Stimulated activated effector memory CD8-positive, alpha-beta T cell treated with anti-CD3 and anti-CD28 coated beads, Interleukin-12 subunit alpha, Interleukin-12 subunit beta, amount 100 ng/mL, for 72 hours (primary cell): ENCODE measurements at places on chromosomes 4 and X.

GRCh38 chrX:5145957-5146356 is 1082.7 kb downstream of the NLGN4X start:
- no peak for DNase-seq

GRCh38 chrX:109485470-109486340 is 3.8 kb upstream of the GUCY2F start:
- DNase-seq: peak; percentile 18

GRCh38 chrX:10015723-10016518 is 48.8 kb downstream of the CLDN34 start:
- DNase-seq: peak; percentile 55

DNA sequence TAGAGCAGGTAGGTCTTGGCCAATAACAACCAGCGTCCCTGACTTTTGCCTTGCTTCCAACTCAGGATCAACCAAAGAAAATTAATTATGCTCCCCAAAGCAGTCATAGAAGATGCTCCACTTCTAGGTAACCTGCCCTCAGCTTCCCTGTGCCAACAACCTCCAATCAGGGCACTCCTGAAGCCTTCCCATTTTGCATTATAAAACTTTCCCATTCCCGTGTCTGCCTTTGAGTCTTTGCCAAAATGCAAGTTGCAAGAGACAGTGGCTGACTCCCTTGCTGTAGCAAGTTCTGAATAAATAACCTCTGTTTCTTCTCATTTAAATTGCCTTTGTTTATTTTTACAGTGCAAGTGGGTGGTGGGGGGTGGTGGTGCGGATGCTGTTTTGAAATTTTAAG is 418.0 kb downstream of the PACRGL start:
- DNase-seq: no peak

GRCh38 chrX:105870445-105870844 is 48.1 kb downstream of the NRK start:
- no peak for DNase-seq

DNA sequence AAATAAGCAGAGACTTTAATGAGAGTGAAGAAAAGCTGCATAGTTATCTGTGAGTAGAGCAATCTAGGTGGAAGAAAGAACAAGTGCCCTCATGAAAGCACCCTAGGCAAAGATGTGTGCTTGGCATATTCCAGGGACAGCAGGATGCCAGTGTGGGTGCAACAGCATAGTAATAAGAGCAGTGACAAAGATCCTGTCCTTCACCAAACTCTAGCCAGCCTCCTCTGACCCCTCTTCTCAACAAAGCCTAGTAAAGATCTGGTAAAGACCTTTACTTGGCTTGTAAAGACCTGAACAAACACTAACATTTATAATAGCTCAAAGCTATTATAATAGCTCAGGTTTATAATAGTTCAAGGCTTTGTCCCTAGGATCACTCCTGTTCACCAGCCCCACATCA is 735.4 kb downstream of the PCDH7 start:
- DNase-seq: no peak

DNA sequence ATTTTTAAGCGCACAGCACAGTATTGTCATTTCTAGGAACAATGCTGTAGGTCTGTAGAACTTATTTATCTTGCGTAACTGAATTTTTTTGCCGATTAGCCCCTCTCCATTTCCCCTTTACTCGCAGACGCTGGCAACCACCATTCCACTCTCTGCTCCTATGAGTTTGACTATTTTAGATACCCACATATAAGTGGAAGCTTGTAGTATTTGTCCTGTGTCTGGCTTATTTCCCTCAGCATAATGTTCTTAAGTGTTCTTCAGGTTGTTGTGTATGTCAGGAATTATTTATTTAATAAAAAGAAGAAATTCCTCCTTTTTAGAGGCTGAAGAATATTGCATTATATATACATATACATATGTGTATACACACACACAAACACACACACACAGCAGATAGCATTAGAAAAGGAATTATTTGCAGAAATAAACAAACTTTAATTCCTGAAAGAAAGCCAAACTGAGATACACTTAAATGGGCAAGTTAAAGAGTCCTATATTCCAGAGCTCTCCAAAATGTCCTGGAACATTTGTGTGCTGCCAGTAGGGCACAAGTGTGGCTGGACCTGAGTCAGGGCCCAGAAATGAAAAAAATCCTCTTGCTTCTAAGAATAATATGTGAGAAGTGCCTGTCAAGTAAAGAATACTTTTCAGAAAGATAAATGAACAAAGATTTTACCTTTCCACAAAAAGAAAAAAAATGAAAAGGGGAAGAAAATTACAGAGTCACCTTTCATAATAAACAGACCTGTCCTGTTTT is 4.5 kb upstream of the ZNF330 start:
- DNase-seq: no peak

DNA sequence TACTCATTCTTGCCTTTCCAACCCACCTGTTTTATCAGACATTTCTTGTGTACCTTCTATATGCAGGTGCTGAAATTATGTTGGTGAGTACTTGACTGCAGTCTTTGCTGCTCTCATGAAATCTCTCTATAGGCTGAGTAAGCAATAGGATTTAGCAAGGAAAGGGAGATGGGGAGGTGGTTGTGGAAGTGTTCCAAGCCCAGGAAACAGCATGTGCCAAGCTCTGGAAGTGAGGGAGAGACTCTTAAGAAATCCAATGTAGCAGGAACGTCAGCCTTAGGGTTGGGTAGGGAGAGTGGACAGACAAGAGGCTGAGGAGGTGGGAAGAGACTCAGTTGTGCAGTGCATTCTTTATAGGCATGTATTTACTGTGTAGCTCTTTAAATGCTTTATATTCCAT is 5.6 kb downstream of the SEPTIN11 start:
- DNase-seq: no peak

DNA sequence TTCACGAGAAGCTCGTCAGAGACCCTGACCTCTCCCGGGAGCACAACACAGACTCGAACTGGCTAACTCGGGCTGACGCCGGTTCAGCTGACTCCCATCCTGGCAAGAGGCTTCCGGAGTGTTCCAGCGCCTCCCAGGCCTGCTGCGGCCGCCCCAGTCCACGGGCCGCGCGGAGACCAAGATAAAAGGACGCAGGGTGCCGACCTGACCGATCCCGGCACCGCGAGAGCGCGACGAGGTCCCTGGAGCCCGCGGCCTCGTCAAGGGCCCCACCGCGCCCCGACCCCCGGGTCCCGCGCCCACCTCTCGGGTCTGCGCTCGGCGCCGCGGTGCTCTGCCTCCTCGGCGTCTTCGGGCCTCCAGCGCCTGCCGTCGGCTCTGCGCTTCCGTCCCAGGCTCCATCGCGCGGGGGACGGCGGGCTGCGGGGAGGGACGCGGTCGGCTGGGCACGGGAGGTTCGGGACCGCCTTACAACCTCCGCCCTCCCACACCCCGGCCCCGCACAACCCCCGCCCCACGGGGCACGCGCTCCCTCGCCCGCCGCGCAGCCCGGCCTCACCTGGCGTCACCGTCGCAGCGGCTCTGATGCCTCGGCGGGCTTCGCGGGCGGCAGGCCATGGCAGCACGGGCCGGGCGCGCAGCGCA is 426 bp downstream of the SLBP start:
- peak; percentile 28 for DNase-seq

DNA sequence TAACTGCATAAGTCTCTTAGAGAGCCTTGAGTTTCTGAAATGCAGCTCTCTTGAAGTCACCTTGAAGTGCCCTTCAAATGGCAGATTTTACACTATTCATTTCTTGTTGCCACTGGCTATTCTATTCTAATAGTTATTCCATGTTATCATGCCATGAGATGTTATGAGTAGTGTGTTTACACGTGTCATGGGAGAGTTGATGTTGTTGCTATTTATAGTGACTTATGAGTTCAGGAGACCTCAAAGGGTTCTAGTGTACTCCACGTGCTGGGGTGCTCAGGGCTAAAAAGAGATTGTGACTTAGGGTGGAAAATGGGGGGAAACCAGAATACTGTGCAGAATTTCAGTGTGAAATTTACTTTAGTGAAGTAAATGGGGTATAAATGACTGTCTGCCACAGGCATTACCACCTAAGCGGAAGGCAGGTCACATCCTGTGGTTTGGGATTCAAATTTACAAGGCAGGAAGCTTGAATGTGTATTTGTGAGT is 77.1 kb upstream of the SLC4A4 start:
- DNase-seq: no peak

GRCh38 chr4:78166622-78167021 is 109.5 kb downstream of the FRAS1 start:
- no peak for DNase-seq

- no peak for DNase-seq
Observed at GRCh38 chr4:74768857-74769525, 25.3 kb downstream of the BTC start.

DNA sequence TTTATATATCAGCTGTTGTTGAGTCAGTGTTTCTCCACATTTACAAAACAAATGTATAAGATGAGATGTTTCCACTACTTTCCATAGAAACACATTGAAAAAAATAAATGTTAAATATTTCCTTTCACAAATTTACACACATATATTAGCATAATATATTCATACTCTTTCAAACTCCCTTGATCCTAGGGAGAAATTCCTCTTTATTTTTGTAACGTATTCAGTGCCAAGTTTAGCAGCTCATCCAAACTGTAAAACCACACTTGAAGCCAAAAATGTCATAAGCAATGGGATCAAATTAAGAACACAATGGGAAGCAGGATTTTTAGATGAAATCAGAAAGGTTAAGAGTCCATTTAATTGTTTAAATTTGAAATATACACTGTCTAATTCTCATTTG is 381.1 kb upstream of the MAD2L1 start:
- no peak for DNase-seq

- no peak for DNase-seq
Observed at GRCh38 chrX:9249051-9249846, 215.3 kb upstream of the FAM9B start.

DNA sequence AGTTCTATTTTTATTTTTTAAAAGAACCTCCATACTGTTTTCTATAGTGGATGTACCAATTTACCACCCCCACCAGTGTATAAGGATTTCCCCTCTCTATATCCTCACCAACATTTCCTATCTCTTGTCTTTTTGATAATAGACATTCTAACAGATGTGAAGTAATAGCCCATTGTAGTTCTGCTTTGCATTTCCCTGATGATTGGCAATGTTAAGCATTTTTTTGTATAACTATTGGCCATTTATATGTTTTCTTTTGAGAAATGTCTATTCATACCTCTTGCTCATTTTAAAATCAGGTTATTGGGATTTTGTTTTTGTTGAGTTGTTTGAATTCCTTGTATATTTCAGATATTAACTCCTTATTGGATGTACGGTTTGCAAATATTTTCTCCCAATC is 251.1 kb upstream of the HTR2C start:
- no peak for DNase-seq

DNA sequence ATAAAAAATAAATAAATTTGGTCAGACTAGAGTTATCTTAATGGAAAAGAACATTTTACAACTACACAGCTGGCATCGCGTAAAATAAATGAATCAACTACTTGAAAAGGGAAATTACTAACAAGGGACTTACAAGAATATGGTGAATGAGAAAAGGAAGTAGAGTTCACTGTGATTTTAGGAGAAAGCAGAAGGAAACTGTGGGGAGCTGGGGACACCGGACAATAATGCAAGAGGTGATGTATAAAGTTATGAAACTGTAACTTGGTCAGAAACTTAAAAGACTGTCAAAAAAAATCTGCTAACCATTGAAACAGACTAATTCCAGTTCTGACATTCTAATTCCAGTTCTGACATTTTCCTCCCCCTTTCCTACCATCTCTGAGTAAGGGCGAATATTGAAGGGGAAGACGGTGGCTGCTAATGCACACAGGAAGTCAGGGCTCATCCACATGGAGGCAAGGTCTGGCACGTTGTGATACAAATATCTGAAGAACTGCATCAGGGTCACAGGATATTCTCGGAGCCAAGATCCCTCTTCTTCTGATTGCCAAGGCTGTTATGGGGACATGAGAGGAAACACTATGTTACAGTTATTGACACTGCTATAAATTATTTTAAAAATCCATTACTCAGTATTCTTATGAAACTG is 170.5 kb downstream of the CDS1 start:
- no peak for DNase-seq
